ENCODE measurements at places on chromosomes 13 and 19. TPM values are rescaled to one million over a fixed set of nuclear protein-coding genes. Genes with fewer than 3 reads are reported as not detected.

- H3K4me1 ChIP-seq: no peaks in the 10 kb centered on the region
- peaks cover 20% of the 10 kb centered on the region for H3K27me3 ChIP-seq
- peak overlapping the region; percentile 17 for H3K4me3 ChIP-seq
- H3K27ac ChIP-seq: no peak overlapping the region
These were observed 52.8 kb downstream of the SPTBN4 start for GRCh38 chr19:40519352-40520322.

DNA sequence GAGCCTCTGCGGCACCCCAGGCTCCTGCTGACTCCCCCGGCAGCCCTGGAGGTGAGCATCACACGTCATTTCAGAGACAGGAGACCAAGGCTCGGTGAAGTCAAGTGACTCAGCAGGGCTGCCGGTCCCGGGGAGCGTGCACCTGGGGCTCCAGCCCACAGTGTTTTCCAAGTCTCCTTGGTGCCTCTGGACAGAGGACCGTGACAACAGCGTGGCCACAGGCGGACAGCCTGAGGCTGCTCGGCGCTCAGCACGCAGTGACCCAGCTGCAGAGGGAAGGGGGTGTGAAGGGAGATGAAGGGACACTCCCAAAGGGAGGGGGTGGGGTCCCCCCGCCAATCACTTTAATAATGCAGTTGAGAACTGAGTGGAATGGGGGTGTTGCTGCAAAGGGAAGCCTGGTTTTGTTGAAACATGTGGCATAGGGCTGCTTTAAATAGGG, 17.5 kb upstream of the ASPDH start:
- DNase-seq: no peak
- H3K4me3 ChIP-seq: no peak overlapping the region
- H3K27me3 ChIP-seq: no peaks in the 10 kb centered on the region
- no peaks in the 10 kb centered on the region for H3K4me1 ChIP-seq
- H3K27ac ChIP-seq: no peak overlapping the region

DNA sequence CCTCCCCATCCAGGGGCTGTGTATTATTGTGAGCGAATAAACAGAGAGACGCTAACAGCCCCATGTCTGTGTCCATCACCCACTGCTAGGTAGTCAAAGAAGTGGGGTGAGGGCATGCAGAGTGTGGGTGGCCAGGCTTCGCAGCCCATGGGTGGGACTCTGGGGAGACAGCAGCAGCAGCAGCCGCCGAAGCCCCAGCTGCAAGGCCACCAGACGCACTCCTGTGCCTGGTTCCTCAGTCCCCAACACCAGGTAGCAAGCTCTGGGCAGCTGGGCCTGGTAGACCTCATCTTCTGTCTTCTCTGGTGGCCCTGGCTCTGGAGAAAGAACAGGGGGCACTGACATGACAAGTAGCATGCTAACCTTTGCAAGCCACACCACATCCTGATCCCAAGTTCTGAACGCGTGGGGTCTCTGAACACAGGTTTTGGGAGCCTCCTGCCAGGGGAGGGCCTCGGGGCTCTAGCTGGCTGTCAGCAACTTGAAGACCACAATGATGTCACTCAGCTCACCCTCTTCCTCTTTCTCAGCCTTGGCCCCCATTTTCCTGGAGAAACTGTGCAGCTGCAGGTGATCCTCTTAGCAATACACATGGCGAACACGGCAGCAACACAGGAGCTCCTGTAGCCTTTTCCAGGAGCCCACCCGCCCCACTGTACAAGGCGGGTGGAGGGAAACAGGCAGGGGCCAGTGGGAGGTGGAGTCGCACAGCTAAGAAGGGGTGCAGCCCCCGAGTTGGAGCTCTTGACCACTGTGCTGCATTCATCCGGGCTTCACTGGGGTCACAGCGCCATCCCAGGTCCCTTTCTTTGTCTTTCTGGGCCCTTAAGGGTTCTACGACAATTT, 5.8 kb downstream of the FUZ start:
- peaks cover 18% of the 10 kb centered on the region for H3K36me3 ChIP-seq
- H3K27ac ChIP-seq: no peak overlapping the region
- DNase-seq: no peak
- peaks cover 24% of the 10 kb centered on the region for H3K4me1 ChIP-seq

DNA sequence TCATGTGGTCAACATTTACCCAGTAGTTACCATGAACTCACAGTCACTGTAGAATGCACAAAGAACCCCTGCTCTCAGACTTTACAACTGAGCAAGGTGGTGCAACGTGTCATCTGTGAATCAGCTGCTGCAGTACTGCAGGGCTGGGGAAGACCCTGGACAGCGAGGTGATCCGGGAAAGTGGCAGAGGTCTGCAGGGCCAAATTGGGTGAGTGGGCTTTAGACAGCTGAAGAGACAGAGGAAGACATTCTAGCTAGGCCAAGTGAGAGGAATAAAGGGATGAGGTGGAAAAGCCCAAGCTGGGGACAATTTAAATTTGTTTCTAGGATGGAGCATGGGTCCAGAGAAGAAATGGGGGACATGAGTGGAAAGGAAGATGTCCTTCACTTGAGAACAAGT, 270.5 kb downstream of the DCLK1 start:
- no peak overlapping the region for H3K27ac ChIP-seq
- no peaks in the 10 kb centered on the region for H3K27me3 ChIP-seq

DNA sequence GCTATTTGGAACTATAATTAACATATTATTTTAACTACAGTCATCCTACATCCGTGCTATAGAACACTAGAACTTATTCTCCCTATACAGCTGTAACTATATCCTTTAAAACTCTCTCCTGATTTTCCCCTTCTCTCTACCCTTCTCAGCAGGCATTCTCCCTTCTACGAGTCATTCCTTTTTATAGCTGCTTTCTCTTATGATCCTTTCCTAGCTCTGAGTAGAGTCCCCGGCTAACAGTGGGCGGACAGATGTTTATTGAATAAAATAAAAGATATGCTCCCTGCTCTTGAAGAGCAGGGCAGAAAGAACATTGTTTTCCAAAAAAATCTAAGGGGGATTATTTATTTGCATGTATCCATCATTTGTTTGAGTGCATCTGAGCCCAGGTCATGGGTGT, 246.5 kb upstream of the TMTC4 start:
- no peak overlapping the region for H3K27ac ChIP-seq
- no peaks in the 10 kb centered on the region for H3K36me3 ChIP-seq
- no peak for DNase-seq
- H3K27me3 ChIP-seq: no peaks in the 10 kb centered on the region
- no peaks in the 10 kb centered on the region for H3K4me1 ChIP-seq

DNA sequence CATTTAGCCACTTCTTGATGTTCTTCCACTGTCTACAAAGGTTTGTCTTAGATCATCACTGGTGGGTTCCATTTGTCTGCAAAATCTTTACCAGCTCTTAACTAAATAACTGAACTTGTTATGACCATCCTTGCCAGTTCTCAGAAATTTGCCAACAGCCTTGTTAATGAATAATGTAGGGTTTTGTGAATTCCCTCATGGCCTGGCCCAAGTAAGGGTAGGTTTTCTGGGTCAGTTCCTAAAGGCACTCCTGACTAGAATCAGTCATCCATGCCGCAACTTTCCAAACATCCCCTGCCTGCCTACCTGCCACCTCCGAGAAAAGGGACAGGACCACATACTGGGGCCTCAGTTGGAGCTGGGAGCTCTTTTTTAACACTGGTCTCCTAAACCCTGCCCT, 4.0 kb downstream of the COL4A1 start:
- peaks cover 20% of the 10 kb centered on the region for H3K4me1 ChIP-seq
- H3K4me3 ChIP-seq: no peak overlapping the region
- no peaks in the 10 kb centered on the region for H3K36me3 ChIP-seq
- H3K27me3 ChIP-seq: no peaks in the 10 kb centered on the region

GRCh38 chr19:18023622-18024251, 15.8 kb downstream of the ARRDC2 start:
- H3K27me3 ChIP-seq: no peaks in the 10 kb centered on the region
- H3K27ac ChIP-seq: peak overlapping the region; percentile 83
- H3K36me3 ChIP-seq: no peaks in the 10 kb centered on the region

GRCh38 chr19:10760273-10760944, 42.5 kb downstream of the DNM2 start:
- H3K27ac ChIP-seq: peak overlapping the region; percentile 47
- DNase-seq: peak; percentile 92
- peaks cover 13% of the 10 kb centered on the region for H3K4me1 ChIP-seq
- H3K4me3 ChIP-seq: no peak overlapping the region
- H3K36me3 ChIP-seq: peaks cover 5% of the 10 kb centered on the region

DNA sequence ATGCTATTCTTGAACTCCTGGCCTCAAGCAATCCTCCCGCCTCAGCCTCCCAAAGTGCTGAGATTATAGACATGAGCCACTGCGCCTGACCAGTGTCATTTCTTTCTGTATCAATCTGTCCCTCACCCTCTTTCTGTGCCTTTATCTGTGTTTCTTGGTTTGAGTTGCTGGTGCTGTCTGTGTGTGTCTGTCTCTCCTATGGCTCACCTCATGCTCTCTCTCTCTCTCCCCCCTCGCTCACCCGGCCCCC, 9.9 kb downstream of the IRF2BP1 start:
- no peaks in the 10 kb centered on the region for H3K4me1 ChIP-seq
- no peak overlapping the region for H3K4me3 ChIP-seq
- H3K27me3 ChIP-seq: no peaks in the 10 kb centered on the region
- no peak overlapping the region for H3K27ac ChIP-seq
- no peak for DNase-seq

GRCh38 chr13:99610702-99611289, 109.5 kb downstream of the TM9SF2 start:
- no peak overlapping the region for H3K27ac ChIP-seq
- no peaks in the 10 kb centered on the region for H3K27me3 ChIP-seq
- H3K4me1 ChIP-seq: peaks cover 4% of the 10 kb centered on the region
- H3K4me3 ChIP-seq: no peak overlapping the region
- peak; percentile 32 for DNase-seq

DNA sequence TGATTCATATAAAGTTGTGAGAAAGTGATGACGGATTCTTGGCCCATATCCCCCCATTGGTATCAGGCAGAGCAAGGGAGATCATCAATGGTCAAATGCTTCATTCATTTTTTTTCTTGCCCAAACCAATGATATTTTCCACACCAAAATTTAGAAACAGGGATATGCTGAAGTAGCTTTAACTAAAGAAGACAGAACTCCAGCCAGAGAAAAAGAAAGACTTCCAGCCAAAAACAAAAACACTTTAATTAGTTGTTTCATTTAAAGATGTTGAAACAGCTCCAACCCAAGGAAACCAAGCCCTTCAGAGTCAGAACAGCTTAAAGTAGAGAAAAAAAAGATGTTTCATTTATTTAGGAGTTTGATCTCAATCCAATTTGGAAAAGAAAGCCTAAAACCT, 358.9 kb upstream of the NBEA start:
- no peaks in the 10 kb centered on the region for H3K4me1 ChIP-seq
- H3K36me3 ChIP-seq: no peaks in the 10 kb centered on the region
- DNase-seq: no peak
- H3K27ac ChIP-seq: no peak overlapping the region
- no peak overlapping the region for H3K4me3 ChIP-seq

DNA sequence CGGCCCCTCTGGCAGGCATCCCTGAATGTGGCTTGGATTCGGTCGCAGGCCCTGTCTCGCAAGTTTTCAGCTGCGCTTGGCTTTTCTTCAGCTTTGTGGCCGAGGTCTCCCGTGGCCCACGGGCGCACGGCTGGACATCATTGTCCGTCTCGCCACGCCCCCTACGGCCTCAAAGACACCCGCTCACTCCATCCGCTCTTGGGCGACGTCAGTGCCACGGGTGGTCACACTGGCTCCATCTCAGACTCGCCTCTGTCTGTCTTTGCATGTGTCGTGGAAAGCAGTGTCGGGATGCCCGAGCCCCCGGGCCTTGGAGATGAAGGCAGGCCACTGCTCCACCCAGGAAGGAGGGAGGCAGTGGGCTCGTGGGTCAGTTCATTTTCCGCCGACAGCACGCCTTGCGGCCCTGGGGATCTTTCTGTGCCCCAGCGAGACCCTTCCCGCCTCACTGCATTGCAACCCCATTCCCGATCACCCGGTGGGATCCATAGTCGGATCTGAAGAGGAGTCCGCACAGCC, 51.0 kb downstream of the ZNF146 start:
- no peak overlapping the region for H3K27ac ChIP-seq
- no peaks in the 10 kb centered on the region for H3K36me3 ChIP-seq

GRCh38 chr19:42528354-42529247, at the start of gene CEACAM1:
TSS of gene CEACAM1 (minus strand) at chr19:42528481. CDS start at chr19:42528374, 107 bp downstream.
- DNase-seq: peak; percentile 47
- peaks cover 12% of the 10 kb centered on the region for H3K4me1 ChIP-seq
- no peaks in the 10 kb centered on the region for H3K36me3 ChIP-seq

- DNase-seq: no peak
- no peak overlapping the region for H3K4me3 ChIP-seq
- no peaks in the 10 kb centered on the region for H3K27me3 ChIP-seq
- peaks cover 49% of the 10 kb centered on the region for H3K4me1 ChIP-seq
- peak overlapping the region; percentile 0 for H3K27ac ChIP-seq
These were observed 2.8 kb downstream of the RNF113B start for GRCh38 chr13:98174307-98174706.

RDH13 gene
- total RNA-seq: 24.4 TPM

NEK5 gene
- 0.13 TPM for total RNA-seq

PALM gene
- total RNA-seq: 21.2 TPM

UQCRFS1 gene
- 47.3 TPM for total RNA-seq

MCEMP1 gene
- total RNA-seq: 4.1 TPM

Measured in A673 (cell line).